ENCODE measurements at places on chromosomes 3 and 15.

- DNase-seq, result no peak
Measured at GRCh38 chr15:83816124-83816883, 162.4 kb downstream of the ADAMTSL3 start.

GRCh38 chr3:46894256-46894655 lies 16.7 kb downstream of the PTH1R start:
- DNase-seq, result no peak

GRCh38 chr15:42353061-42353460 lies 6.2 kb upstream of the CAPN3 start:
- no peak for DNase-seq

GRCh38 chr15:63986185-63986680 lies 60.1 kb downstream of the DAPK2 start:
- DNase-seq, result no peak

- no peak for DNase-seq
Measured at GRCh38 chr15:81356252-81356651, 17.8 kb downstream of the TMC3 start.

GRCh38 chr3:189927975-189928895 lies 192.5 kb downstream of the P3H2 start:
- no peak for DNase-seq

DNA sequence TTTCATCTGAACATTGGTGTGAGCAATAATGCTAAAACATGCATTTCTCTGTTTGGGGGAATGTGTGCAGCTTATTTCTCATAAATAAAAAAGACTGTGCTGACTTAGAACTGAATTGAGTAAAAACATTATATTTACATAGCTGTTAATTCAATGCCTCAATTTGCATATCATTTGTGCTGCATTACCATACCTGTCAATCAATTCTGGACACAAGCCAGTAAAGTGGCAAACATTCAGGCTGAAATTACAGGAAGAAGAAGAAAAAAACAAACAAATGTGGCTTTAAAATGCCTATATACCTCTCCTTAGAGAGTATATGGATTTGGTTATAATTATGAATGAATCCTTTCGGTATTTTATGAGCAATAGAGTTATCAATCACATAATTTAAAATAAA lies 380.1 kb upstream of the GBE1 start:
- no peak for DNase-seq

DNA sequence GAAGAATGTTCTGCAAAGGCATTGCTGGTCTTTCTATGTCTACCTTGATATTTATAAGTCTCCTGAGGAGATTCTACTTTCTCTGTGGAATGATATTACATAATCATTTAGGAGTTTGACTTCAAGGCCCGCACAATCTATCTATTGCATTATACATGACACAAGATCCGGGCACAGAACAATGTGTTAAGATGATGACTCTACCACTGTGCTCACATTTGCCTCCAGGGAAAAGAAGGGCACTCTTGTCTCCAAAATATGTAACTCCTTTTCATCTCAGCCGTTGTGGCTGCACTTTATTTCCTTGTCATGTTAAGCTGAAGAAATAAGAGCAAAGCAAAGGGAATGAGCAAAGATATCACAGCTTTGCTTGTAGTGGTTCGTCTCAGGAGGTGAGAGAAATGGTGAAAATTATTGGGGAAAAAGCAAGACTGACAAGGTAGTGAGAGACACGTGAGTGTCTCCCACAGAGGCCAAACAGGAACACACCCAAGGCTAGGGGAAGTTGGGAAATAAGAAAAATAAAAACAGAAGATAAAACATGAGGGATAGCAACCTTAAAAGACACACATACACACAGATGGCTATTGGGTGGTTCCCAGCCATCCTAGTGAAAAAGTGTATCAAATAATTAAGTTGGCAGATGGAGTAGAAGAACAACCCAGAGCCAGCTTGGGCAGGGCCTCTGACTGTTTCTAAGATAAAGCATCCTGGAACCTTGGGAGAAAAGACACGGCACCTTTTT lies 184.3 kb downstream of the P3H2 start:
- DNase-seq, result no peak

DNA sequence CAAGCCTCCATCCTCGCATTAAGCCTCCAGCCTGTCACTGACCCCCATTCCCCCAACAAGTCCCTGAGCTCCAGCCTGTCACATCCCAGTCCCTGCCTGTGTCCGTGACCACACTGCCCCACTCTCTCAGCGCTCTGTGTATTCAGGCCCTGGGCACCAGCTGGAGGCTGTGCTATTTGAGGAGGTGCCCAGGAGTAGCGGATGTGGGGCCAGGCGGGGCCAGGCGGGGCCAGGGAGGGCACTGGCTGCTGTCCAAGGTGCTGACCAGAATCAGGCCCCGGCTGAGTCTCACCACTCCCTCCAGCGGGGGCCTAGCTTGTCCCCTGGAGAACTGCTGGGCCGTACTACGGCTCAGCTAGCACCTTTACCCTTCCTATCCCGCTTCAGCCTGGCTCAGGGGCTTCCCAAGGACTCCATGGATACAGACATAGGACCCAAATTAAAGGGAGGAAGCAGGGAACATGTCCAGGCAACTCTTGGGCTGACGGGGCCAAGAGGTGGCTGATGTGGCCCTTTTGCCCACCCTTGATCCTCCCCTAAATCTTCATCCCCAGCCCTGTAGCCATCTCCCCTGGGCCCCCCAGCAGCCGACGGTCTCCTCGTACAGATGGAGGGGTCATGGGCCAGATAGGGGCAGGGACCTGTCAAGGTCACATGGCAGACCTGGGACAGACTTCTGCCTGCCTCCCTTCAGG lies 1.1 kb downstream of the HHATL start:
- no peak for DNase-seq

- no peak for DNase-seq
Measured at GRCh38 chr3:42705962-42706585, 3.5 kb upstream of the HHATL start.

DNA sequence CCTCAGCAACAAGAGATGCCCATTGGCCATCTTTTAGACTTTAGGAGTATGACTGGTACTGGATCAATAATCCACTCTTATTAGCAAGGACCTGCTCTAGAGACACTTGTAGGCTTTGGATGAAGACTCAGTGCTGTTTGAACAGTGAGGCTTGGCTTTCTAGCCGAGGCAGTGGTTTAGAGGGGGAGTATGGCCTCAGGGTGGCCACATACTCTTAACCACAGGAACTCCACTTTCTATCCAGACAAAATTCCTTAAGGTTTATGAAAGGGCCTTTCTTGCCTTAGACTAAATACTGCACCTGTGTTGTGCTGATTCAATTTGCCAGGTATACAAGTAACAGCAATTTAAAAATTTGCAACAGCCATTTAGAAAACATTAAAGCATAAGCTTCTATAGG lies 1046.3 kb downstream of the DIPK2A start:
- no peak for DNase-seq

GRCh38 chr3:174126990-174127758 lies 729.6 kb downstream of the NLGN1 start:
- DNase-seq, result no peak

- no peak for DNase-seq
Measured at GRCh38 chr3:131795390-131796090, 239.3 kb downstream of the CPNE4 start.

DNA sequence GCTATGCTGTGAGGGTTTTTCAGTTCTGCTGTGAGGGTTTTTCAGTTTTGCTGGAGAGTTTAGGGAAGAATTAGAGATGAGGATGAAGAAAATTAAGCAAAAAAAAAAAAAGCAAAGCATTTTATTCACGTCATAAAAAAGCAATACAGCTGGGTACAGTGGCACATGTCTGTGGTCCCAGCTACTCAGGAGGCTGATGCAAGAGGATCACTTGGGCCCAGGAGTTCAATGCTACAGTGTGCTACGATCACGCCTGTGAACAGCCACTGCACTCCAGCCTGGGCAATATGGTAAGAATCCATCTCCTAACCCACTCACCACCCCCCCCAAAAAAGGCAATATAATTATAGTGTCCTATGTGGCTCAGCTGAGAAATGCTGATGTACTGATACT lies 162.7 kb downstream of the MAGI1 start:
- no peak for DNase-seq

- DNase-seq, result no peak
Measured at GRCh38 chr3:58093574-58094195, 85.5 kb downstream of the FLNB start.

GRCh38 chr3:111103807-111104206 lies 32.2 kb downstream of the NECTIN3 start:
- DNase-seq, result no peak

- DNase-seq, result no peak
Measured at GRCh38 chr3:42014458-42014920, 52.6 kb upstream of the ULK4 start.

GRCh38 chr15:101724675-101725005 lies 367 bp upstream of the TARS3 start:
- no peak for DNase-seq

DNA sequence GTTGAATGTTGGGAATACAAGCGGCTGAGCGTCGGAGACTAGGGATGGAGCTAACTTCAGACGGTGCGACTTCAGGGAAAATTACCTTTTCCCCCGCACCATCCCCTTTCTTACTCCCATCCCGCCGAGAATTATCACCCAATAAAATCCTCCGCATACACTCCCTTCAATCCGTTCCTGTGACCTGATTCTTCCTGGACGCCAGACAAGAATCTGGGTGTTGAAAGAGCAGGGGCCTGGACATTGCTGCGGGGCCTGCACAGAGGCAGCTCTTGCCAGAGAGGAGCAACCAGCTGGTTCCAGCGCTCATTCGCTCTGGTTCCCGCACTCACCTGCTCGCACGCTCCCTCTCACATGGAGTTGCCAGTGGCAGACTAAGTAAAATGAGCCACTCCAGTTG lies 241.9 kb downstream of the ALCAM start:
- no peak for DNase-seq

DNA sequence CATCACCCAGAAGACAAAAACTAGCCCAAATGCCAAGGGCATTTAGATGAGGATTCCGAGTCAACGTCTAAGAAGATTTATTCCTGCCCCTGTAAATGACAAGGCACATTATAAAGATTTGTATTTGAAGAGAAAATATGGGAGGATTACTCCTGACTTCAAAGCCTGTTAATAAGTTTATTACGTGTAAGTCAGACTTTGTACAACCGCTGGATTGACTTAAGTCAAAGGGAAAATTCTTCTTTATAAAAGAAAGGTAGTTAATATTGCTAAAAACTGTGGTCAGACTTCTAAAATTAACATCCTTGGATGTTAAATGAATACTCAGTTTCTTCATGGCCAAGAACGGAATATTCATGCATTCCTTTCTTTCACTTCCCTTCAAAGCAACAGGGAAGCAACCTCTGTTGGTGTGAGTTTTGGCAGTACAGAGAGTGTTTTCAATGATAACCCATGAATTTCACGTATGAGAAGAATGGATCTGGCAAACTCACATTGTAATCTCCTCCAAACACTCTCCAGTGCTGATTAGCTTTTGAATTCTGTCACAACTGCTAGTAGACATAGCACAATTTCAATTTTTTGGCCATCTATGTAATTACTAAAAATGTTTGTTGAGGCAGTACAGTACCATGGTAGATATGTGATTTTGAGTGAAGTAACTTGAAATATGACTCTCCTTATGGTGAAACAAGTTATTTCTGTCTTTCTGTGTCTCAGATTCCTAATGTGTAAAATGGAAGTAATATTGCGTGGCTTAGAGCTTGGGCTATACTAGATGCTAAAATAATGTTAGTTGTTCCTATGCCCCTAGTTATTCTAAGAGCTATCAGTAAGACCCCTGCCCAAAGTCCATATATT lies 62.0 kb downstream of the PLD1 start:
- DNase-seq, result no peak

GRCh38 chr3:104176706-104177105 lies 1190.0 kb upstream of the ALCAM start:
- no peak for DNase-seq

GRCh38 chr3:117788061-117788460 lies 1078.5 kb downstream of the TUSC7 start:
- DNase-seq, result no peak

DNA sequence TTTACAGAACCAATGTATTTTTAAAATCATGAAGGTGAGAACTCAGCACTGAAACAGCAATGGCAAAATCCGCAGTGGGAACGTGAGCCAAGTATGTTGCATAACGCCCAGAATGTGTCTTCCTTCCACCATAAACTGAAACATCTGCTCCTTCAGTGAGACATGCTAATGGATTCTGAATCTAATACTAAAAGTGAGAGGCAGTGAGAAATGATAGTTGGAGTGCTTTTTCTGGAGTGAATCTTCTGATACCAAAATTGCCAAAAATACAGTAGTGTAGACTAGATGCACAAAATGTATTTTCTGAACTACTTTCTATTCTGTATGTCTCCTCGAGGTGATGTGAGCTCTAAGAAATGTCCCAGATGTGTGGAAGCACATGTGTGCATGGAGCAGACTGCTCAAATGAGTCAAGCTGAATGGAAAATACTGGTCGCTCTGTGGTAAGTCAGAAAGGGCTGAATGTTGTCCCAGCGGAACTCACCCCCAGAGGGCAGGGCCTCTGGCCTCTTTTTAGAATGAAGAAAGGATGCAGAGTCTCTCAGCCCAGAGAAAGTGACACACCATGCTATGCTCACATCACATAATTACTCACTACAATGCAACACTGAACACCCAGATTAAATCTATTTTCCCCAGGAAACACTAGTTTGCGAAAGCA lies 73.0 kb downstream of the ATP10A start:
- DNase-seq, result no peak

GRCh38 chr3:46090161-46090591 lies 62.9 kb upstream of the XCR1 start:
- DNase-seq, result no peak

DNA sequence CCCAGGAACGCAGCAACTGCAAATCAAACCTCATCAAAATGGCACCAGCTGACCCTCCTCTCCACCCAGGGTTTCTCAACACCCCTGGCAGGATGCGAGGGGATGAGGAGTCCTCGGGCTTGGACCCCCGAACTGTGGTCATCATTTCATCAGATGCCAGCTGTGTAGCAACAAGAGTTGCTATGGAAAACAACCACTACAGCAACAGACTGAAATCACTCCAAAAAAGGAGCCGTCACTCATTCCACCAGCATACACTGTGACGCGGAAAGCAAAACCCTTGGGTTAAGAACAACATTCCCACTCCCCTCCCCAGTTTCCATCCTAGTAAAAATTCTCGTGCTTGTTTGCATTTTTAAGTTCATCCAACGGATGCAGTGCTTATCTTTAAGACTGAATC lies 40.1 kb downstream of the VGLL4 start:
- no peak for DNase-seq

DNA sequence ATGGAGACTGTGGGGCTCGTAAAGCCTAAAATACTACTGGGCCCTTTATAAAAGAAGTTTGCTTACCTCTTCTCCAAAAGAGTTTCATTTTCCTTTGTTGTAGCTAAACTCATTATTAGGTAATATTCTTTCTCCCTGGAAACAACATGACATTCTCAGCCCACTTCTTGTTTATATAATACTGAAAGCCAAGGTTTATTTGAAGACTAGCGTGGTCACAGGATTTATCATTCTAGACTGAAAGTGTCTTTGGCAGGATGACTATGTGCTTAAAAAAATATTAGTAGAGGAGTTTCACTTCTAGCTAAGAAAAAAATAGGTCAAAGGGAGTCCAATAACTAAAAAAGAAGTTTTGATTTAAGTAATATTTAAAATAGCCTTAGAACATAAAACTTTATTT lies 1085.2 kb upstream of the CADM2 start:
- no peak for DNase-seq

Measured in stimulated activated CD8-positive, alpha-beta memory T cell treated with anti-CD3 and anti-CD28 coated beads, Interleukin-4, amount 100 ng/mL, for 4 hours (primary cell).